ENCODE measurements at places on chromosomes 6 and 20. TPM values are rescaled to one million over a fixed set of nuclear protein-coding genes. Genes with fewer than 3 reads are reported as not detected.

The RNF182 gene
- total RNA-seq, result not detected

DNA sequence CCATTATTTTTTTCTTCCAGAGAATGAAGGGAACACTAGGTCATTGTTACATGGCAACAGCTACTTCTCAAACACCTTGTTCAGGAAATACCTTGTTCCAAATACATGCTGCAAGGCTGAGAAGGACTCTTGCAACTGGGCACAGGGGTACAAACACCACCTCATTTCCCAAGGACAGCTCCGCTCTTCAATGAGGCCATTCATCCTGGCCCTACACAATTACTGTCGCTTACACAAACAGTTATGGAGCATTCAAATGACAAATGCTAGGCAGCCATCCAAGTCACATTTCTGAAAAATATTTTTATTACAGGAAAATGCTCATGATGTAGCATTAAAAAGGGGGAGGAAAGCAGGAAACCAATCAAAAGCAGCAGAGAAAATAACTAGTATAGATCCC lies 611.9 kb downstream of the DHX35 start:
- no peak for DNase-seq

GRCh38 chr6:89786970-89787369 lies 32.6 kb downstream of the MDN1 start:
- no peak for DNase-seq

GRCh38 chr20:6632187-6632586 lies 135.3 kb upstream of the BMP2 start:
- no peak for DNase-seq

DNA sequence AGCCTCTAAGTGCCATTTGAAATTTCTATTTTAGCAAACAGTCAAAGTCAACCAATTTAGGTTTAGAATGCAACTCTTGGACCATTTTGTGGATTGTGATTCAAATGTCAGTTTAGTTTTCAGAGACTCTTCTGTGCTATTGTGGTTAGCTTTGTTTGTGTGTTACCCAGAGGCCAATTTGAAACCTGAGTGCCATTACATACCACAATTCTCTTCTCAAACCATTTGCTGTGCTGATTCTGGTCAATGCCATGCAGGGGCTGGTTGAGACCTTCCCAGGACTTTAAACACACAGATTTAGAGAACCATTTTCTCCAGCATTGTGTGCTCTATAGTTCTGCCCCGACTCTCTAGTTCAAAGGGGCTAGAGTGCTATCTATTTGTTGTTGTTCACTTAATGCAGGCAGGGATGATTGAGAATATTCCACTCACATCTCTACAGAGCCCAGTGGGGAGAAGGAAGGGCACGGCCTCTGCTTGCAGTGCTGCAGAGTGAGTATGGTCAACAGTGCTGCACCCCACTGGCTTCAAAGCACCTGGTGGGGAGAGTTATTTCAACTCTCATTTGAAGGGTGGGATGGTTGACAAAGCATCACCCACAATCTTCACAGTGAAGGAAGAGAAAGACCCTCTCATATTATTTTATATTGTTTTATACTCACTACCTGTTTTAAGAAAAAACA lies 738.2 kb downstream of the COL12A1 start:
- DNase-seq, result no peak

The DEFB110 gene
- not detected for total RNA-seq

The FHL5 gene
- total RNA-seq, result not detected

- no peak for DNase-seq
These were observed 52.2 kb upstream of the APCDD1L start for GRCh38 chr20:58567437-58567836.

DNA sequence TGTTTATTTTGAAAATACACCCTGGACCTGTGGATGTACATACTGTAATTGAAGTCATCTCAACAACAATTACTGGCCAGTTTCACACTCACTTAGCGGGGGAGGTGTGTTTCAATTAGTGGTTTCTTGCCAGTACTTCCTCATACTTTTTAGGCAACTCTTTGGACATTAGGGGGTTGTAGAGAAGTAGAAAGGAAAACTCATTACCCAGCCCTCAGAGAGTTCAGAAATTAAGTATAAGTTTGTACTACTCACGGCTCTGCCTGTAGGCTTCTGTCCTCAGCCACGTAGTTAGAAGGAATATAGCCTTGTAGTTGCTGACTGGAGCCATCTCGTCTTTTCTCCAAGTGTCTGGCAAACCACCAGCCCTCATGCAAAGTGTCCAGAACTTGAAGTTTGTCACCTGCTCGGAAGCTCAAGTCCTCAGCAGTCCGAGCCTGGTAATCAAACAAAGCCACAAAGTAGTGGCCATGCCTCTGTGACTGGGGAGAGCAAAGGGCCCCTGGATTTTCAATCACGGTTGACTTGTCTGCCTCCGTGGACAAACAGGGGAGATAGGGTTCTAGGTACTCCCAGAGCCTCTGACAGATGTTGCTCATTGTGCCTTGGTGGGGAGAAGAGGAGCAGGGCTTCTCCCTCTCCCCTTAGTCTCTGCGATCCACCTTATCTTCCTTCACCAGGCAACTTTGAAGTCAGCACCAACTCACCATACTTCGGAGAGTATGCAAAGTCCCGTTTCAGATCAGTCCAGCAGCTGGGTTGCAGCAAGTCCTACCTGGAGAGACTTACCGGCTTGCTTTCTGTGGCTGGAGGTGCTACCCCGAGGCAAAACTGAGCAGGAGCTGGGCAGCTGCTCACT lies 749 bp downstream of the FRK start:
- DNase-seq, result no peak

GRCh38 chr6:145073811-145074210 lies 661.5 kb downstream of the EPM2A start:
- no peak for DNase-seq

DNA sequence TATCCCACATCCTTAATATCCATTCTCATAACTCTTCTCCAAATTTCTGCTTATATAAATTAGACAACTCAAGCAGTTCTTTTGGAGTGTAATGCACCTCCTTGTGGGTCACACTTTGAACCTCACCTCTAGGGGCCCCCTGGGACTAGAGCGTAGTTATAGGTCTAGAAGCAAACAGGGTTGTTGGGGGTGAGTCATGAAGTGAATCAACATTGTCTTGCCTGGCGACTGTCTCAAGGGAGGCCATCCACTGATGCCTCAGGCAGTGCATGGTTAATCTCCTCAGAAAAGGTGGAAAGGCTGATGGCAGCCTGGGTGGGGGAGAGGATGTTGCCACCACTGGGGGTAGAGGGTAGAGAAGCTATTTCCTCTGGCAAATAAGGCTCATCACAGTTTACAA lies 129.1 kb downstream of the TNFRSF21 start:
- no peak for DNase-seq

- DNase-seq, result no peak
These were observed 240.5 kb downstream of the TTLL2 start for GRCh38 chr6:167565388-167565787.

- DNase-seq, result no peak
These were observed 70.2 kb upstream of the GATA5 start for GRCh38 chr20:62545901-62546525.

DNA sequence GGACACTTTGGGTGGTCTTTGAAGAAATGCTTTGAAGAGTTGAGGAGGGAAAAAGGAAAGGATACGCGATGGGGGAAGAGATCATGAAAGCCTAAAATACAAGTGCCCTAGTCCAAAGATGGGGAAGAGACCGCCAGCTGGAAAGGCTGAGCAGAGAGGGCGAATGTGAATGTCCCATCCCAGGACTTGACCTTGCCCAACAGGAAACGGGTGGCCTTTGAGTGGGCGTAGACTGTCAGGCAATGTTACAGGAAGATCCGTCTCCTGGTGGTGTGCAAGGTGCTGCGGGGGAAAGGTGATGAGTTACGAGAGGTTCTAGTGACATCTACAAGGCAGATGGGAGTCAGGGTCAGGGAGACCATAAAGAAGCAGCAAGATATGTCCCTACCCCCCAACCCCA lies 55.0 kb upstream of the TBXT start:
- no peak for DNase-seq

- DNase-seq, result no peak
These were observed 181.1 kb downstream of the RPS12 start for GRCh38 chr6:132995432-132995831.

- DNase-seq, result peak; percentile 8
These were observed 89.8 kb upstream of the PAX1 start for GRCh38 chr20:21615617-21616080.

GRCh38 chr20:2917266-2917665 lies 44.0 kb downstream of the PTPRA start:
- no peak for DNase-seq

DNA sequence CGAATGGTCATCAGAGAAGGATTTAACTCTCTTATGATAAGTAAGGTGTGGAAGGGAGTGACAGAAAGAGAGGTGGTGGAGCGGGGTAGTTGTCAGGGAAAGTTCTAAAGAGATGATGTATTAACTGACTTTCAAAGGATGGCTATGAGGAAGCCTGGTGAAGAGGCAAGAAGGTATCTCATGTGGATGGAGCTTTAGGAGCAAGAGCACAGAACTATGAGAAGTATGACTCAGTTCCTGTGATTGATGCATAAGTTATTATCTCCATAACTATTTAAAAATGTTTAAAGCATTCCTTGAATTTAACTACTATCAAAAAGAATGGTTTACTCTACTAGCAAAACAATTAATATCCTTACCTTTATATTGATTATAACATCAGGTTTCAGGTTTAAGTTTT lies 28.8 kb downstream of the AK9 start:
- no peak for DNase-seq

- DNase-seq, result no peak
These were observed 112.8 kb downstream of the INSM1 start for GRCh38 chr20:20480689-20481088.

- no peak for DNase-seq
These were observed 80.0 kb downstream of the SLC2A10 start for GRCh38 chr20:46789339-46790028.

DNA sequence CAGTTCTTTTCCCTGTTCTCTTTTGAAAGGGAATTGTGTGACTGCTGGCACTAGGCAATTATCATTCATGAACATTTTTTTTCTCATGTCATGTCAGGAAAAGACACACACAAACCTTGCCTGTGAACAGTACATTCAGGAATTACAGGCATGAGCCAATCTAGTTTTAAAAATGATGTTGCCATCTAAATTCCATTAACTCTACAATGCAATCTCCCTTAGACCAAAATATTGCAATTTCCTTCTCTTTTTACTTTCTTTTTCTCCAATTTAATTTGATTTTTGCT lies 127.5 kb upstream of the STMND1 start:
- DNase-seq, result no peak

DNA sequence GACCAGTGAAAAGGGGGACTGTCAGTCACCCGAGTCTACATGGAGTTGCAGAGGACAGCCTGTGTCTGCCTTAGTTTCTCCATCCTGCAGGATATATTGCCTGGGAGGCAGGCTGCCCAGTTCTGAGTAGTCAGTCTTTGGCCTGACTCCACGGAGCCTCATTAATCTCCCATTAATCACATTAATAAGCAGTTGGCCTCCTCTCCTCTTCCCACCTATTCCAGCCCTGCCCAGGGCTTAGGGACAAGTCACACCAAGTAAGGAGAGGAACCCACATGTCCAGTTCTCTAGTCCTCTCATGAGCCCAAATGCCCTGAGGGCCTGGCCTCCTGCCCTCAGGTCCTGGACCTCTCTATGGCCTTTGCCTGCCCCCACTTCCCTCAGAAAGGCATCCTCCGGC lies 1.3 kb upstream of the MUCL3 start:
- no peak for DNase-seq

DNA sequence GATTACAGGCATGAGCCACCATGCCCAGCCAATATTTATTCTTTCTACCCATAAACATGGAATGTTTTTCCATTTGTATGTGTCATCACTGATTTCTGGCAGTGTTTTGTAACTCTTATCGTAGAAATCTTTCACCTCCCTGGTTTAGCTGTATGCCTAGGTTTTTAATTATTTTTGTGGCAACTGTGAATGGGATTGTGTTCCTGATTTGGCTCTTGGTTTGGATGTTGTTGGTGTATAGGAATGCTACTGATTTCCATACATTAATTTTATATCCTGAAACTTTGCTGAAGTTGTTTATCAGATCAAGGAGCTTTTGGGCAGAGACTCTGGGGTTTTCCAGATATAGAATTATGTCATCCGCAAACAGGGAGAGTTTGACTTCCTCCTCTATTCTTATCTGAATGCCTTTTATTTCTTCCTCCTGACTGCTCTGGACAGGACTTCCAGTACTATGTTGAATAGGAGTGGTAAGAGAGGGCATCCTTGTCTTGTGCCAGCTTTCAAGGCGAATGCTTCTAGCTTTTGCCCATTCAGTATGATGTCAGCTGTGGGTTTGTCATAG lies 198.6 kb downstream of the ZDHHC14 start:
- no peak for DNase-seq

DNA sequence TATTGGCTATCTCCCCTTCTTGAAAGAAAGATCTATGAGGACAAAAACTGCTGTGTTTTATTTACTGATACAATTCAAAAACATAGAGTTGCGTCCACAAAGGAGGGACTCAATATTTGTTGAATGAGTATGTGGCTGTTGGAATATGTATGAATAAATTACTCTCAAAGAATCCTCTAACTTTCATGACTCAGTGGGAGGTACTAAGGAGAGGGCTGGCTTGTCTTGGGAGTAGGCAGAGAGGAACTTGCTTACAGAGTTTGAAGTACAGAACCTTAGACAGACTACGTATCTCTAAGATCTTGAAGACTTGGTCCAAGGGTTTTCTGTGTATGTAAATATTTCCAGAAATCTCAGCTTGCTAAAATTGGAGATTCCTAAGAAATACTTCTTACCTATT lies 504.0 kb upstream of the PTCHD4 start:
- DNase-seq, result no peak

The SCUBE3 gene
- 0.09 TPM for total RNA-seq

DNA sequence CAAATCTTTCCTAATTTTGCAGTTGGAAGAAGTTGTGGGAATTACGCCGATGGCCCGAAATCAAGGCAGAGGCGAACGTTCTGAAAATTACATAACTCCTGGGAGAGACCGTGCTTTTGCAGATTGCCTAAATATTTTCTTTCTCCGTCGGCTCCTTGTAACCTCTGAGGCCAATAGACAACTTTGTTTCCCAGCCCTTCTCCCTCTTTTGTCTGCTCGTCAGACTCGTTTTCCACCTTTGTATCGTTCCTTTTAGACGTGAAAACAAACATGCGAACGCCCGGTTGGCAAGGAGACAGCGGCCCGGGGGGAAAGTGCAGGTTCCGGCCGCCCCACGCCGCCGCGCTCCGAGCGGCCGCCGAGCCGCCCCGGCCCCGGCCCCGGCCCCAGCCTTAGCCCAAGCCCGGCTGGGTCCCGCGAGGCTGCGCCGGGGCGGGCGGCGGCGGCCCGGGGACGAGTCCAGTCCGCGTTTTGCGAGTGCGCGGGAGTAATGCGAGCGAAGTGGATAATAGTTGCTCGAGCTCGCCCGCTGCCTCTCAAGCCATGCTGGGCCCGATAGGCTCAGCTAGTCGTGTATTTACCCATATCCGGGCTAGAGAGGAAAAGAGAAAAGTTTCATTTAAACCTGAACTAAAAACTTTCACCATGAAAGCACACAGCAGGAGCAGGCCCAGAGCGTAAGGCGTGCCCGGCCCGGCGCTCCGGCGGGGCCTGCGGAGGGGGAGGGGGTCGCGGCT lies at the start of gene ARID1B:
ARID1B (plus strand) TSS at position 539 of the 737 bp plus-strand sequence. CDS start 303 bp downstream, outside the sequence.
- peak; percentile 73 for DNase-seq

The SLC2A10 gene
- 0.07 TPM for total RNA-seq

GRCh38 chr20:11581271-11581670 lies 336.4 kb upstream of the BTBD3 start:
- DNase-seq, result no peak

GRCh38 chr6:109301418-109301817 lies 80.8 kb downstream of the CD164 start:
- DNase-seq, result no peak

- DNase-seq, result peak; percentile 44
These were observed 936 bp downstream of the ZDHHC14 start for GRCh38 chr6:157381631-157382621.

Data from T-cell (primary cell).